Occipital lobe (tissue), 3 donors: ENCODE measurements at places on chromosomes 1 and 21. TPM values are rescaled to one million over a fixed set of nuclear protein-coding genes. Genes with fewer than 3 reads are reported as not detected.

The SELENON gene
- total RNA-seq: 10.3 TPM

The CAMK2N1 gene
- 77.2 TPM for total RNA-seq

The PODN gene
- 1.2 TPM for total RNA-seq

The ANGPTL7 gene
- not detected for total RNA-seq

The ATP5PO gene
- total RNA-seq: 154 TPM

The BEST4 gene
- total RNA-seq: 0.16 TPM

The TMEM52 gene
- total RNA-seq: 1.1 TPM

The CYP2J2 gene
- 0.47 TPM for total RNA-seq
